ENCODE measurements at places on chromosomes 5 and 9.

DNA sequence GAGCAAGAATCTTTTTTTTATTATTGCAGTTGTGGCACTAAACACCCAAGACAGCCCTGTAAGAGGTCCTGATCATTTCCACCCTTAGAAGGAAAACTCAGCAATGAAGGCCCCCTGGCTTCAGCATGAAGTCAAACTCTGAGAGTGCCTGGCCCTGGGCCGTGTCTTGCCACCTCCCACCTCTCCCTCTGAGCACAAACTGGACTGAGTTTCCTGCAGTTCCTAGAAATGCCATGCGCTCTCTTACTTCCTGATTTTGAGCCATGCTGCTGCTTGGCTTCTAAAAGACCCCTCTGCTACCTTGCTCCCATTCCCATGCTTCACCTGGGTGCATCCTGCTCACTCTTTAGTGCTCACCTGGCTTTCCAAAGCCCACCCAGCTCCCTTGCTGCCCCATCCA, 140.4 kb upstream of the KLF9 start:
- DNase-seq, result no peak

GRCh38 chr9:120865809-120866208, 11.2 kb downstream of the PHF19 start:
- no peak for DNase-seq

- DNase-seq, result no peak
Measured at GRCh38 chr9:13868336-13868735, 445.6 kb downstream of the NFIB start.

DNA sequence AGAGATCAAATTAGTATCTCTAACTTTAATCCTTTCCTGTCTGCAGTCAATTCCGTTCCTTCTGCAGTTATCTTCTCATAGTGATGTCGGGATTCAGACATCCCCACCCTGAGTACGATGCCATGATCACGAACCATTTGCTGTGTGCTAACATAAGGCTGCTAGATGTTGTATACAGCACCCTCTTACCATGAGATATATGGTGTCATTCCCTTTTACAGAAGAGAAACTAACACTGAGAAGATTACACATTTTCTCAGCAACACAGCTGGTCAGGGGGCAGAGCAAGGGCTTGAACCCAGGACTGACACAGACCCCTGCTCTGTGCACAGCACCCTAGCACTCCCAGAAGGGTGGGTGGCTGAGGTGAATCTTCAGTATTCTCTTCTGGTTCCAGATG, 46.9 kb upstream of the HSD17B4 start:
- no peak for DNase-seq

GRCh38 chr9:106708475-106709146, 154.4 kb upstream of the ZNF462 start:
- no peak for DNase-seq

DNA sequence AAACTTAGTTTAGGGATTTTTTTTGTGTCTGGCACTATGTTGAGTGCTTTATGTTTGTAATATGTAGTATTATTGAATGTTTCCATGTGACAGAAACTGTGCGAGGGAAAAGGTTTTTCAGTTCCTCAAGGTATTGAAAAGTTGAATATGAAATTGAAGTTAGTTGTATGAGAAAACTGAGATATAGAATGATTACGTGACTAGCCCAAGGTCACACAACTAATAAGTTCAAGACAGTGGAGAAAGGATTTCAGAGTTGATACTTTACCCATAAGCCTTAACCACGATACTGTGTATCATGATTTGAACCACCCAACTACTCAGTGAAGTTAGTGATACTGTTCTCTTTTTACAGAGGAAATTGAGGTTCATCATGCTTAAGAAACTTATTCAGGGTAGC, 5.7 kb downstream of the NIPBL start:
- DNase-seq, result no peak

DNA sequence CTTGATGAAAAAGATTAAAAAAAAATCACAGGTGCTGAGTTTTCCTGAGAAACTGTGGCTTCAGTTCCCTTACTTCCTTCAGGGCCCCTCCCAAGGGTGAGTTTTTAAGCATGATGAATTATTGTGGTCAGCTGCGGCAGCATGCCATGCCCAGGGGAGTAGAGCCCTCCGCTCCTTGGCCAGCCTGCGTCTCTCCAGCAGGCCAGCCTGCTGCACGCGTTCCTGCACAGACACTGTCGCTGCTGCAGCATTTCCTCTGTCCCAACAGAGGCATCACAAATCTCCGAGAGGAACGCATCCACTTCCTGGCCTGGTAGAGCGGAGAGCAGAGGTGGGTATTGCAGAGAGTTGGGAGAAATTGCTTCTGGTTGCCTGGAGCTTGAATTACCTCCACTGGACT, 26.1 kb upstream of the GLRA1 start:
- no peak for DNase-seq

GRCh38 chr9:81682797-81683196, 6.5 kb downstream of the TLE1 start:
- DNase-seq, result no peak

DNA sequence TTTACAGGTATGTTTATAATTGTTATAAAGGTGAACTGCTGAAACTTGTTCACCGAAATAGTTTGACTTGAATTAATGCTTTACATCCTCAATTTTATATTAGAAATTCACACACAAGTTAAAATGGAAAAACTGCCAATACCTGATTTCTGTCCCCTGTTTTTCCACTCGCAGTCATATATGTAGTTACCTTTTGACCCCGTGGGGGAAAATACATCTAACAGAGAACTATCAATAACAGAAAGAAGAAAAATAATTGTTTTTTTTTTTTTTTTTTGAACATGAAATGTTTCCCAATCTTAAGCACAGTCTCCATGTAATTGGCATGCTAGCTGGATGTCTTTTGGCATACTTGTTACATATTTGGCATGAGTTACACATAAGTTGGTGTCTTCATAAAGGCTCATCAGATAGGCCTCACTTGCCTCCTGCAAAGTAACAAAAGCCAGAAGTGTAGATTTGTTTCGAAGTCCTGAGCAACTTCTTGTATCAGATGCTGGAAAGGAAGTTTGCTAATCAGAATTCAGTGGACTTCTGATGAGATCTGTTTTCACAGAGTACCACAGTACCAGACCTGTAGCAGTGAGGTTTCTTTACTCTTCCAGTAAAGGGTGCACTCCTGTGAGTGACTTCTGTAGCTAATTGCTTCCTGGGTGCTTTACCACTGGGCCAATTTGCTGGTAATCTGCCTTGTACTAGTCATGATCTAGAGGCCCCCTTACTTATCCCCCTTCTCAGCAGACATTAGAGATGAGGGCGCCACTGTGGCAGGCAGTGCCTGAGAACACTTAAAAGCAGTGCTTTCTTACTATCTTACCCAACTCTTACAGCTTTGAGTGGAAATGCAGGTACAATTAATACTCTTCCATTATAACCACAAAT, 36.2 kb upstream of the CXXC5 start:
- no peak for DNase-seq

DNA sequence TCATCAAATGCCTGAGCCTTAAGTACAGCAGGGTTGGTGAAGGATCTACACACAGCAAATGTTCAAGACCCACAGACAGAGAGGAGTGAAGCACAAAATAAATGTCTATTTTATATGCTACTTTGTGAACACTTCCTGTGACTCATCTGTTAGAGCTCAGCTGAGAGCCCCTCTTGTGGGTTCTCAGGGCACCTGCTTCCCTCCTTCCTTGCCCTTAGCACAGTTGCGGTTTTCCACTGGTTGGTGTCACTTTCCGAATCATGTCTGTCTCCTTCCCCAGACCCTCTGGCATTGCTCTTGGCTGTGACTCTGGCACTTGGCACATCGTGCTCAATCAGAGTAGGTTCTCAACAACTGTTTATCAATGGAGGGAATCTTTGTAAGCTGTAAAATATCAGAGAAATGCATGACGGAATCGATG, 128.5 kb upstream of the STC2 start:
- no peak for DNase-seq

DNA sequence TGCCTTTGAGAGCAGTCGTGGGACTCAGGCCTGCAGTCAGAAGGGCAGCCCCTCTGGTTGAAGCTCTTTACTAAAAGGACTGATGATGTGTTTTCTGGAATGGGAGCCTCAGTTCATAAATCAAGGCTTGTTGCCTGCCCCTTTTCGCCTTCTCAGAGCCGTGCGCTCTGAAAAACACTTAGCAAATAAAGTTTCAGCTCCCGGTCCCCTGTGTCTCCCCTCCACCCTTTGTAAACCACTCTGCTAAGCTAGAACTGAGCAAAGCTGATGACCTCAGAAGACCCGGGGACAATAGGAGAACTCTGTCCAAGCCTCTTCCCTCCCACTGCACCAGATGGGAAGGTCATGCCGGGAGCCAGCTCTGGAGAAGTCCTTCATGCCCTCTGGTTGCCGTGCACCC, 39.3 kb upstream of the ADRA1B start:
- DNase-seq, result no peak

DNA sequence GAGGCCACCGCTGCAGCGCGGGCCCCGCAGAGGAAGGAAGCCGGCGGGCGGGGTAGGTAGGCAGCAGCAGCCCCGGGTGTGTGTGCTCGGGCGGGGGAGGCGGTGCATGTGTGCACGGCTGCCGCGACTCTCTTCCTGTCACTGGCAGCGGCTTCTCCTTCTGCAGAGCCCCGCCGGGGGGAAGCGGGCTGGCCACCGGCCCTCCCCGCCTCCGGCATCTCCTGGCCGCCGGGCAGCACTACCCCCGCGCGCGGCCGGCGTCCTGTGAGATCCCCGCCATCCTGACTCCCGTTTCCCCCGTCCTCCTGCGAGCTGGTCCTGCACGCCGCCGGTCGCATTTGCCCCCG, 315 bp downstream of the PIK3R1 start:
- peak; percentile 79 for DNase-seq

DNA sequence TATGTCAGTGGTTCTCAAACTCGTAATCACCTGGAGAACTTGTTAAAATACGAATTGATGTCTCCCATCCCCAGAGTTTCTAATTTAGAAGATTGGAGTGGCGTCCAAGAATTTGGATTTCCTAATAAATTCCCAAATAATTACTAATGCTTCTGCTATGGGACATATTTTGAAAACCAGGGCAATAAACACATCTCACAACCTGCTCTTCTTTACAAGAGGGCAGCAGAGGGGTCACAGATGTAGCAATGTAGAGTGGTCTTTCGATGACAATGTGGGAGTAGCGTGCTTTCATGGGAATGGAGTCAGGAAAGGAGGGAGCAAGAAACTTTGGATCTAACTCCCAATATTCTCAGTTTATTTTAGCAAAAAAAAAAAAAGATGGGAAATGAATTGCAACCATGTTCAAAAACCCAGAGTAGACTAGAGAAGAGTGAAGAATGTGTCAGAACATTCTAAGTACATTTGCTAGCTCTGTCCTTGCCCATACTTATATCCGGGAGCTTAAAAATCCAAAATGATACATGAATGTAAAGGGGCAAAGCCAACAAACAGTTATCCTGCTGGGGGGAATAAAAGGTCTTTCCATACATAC, 33.8 kb upstream of the ALDH1A1 start:
- no peak for DNase-seq

DNA sequence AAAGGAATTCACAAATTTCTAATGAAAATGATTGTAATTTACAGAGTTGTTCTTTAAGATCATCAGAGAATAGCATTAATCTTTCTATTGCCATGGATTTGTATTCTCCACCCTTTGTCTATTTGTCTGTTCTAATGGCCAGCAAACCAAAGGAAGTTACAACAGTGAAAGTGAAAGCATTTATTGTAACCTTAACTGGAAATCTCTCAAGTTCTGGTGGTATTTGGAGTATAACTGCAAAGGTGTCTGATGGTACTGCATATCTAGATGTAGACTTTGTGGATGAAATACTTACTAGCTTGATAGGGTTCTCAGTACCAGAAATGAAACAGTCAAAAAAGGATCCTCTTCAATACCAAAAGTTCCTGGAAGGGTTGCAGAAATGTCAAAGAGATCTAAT, 21.7 kb downstream of the RMI1 start:
- no peak for DNase-seq

DNA sequence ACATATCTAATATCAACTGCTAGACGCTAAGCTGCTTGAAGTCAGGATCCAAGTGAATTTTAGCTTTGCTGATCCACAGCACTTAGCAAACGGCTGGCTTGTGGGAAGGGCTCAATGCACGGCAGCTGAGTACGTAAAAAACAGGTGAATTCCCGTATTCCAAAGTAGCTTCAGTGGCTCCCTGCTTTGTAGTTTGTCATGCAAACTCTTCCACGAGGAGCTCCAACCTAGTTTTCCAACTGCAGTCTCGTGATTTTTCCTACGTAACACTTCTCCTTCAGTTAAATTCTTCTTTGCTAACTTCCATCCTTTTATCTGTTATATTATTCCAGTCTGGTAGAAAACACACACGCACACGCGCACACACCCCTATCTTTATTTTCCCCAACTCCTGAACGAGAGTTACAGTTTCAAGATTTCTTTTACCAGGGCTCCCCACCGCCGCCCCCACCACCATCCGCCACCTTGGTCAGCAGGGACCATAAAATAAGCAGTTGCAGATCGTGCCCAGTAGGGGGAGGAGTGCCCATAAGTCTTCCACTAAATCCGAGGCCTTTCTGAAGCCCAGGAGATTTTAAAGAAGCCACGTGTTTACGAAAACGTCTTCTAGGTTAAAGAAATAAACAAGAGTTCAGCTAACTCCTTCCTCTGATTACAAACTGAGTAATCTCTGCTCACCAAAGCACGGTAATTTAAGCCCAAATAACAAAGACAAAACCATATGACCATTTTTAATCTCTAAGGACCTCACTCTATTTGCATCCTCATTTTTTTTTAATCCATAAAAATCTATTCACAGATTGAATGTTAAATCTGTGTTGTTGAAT, 34.8 kb upstream of the TRIO start:
- peak; percentile 45 for DNase-seq

GRCh38 chr5:172377856-172378255, 76.5 kb downstream of the SH3PXD2B start:
- no peak for DNase-seq

DNA sequence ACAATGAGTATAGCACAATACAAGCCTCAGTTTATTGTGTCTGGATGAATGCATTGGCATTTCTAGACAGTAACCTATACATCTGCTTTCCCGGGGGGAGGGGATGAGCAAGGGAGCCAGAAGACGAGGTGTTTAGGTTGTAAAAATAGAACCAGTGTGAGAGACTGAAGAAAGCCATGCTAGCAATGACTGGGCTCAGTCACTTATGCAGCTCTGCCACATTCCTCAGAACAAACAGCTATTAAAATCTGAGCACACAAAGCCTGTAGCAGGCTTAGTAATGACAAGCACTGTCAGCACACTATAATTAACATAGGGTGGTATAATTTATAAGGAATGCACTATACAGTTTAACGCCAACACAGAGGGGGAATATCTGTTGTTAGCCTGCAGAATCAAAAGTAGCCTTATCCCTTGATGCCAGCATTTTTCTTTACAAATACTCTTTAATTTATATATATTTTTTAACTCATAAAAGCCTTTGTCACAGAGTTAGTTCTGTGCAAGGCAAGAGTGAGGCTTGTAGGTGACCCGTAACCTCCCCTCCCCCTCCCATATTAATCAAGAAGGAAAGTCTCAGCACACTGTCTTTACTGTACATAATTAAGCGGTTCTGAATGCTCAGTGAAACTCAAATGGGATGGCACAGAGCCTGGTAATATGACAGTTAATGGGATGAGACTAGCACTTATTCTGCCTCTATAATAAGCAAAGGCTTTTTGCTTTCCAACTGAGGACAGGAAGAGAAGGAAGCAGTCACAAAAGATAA, 295.4 kb downstream of the CSNK1G3 start:
- no peak for DNase-seq

- no peak for DNase-seq
Measured at GRCh38 chr5:34491251-34491620, 164.9 kb upstream of the RAI14 start.
